ENCODE measurements at places on chromosomes 16 and 17. TPM values are rescaled to one million over a fixed set of nuclear protein-coding genes. Genes with fewer than 3 reads are reported as not detected.
A peak's percentile ranks its signal among the peaks of the same experiment; 100 is the strongest.

Gene CEP95
- 44.9 TPM for total RNA-seq

GRCh38 chr16:62967163-62967562 is 930.9 kb upstream of the CDH8 start:
- H3K27ac ChIP-seq: no peak overlapping the region
- no peak for DNase-seq
- H3K36me3 ChIP-seq: no peaks in the 10 kb centered on the region
- H3K27me3 ChIP-seq: no peaks in the 10 kb centered on the region
- no peak overlapping the region for H3K4me3 ChIP-seq

- H3K4me3 ChIP-seq: no peak overlapping the region
- peaks cover 6% of the 10 kb centered on the region for H3K4me1 ChIP-seq
- H3K36me3 ChIP-seq: peaks cover 3% of the 10 kb centered on the region
- DNase-seq: no peak
Observed at GRCh38 chr17:78304549-78305037, 55.3 kb downstream of the SOCS3 start.

Gene LLGL1
- total RNA-seq: 24.7 TPM

DNA sequence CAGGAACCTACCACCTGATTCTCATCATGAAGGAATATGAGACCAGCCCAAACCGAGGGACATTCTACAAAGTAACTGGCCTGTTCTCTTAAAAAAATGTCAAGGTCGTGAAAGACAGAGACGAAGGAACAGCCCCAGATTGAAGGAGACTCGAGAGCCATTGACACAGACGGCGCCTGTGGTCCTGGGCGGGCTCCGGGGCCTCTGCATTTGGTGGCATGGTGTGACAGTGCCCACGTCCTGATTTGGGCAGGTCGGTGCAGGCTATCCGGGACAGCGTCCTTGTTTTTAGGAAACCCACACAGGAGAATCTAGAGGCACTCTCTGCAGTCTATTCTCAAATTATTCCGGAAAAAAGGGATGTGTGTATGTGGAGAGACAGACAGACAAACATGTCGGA is 64.1 kb downstream of the ADCY9 start:
- no peak overlapping the region for H3K27ac ChIP-seq
- no peak overlapping the region for H3K4me3 ChIP-seq
- peaks cover 2% of the 10 kb centered on the region for H3K27me3 ChIP-seq
- H3K4me1 ChIP-seq: peaks cover 3% of the 10 kb centered on the region
- no peaks in the 10 kb centered on the region for H3K36me3 ChIP-seq

GRCh38 chr17:77898521-77899434 is 59.7 kb upstream of the TNRC6C start:
- peaks cover 8% of the 10 kb centered on the region for H3K27me3 ChIP-seq
- no peak overlapping the region for H3K27ac ChIP-seq
- H3K4me3 ChIP-seq: no peak overlapping the region
- H3K4me1 ChIP-seq: no peaks in the 10 kb centered on the region
- no peak for DNase-seq

Gene SLC12A3
- not detected for total RNA-seq

Gene TBC1D16
- total RNA-seq: 2.0 TPM

DNA sequence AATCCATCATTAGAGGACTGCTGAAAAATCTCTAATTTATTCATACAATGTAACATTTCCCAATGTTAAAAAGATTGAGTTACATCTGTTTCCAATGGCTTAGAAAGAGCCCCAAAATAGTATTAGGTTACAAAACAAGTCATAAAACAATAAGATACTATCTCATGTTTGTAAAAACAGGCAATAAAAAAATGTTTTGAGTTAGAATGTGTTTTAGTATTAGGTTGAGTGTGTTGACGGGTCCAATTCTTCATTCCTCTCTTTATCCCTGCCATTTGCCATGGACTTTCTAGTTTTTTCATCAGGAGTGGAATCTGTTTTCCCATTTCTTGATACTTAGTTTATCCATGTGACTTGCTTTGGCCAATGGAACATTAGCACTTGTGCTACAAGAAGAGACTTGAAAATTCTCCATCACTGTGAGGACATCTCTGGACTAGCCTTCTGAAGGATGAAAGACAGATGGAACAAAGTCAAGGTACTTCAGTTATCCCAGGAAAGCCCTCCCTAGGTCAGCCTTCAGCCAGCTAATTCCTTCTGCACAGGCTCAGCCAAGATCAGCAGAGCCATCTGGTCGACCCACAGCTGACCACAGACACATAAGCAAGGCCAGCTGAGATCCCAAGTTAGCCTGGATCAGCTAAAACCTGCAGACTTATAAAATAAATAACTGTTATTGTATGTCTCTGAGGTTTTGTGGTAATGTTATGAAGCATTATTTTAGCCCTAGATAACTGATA is 83.3 kb downstream of the HS3ST3A1 start:
- DNase-seq: no peak
- no peaks in the 10 kb centered on the region for H3K27me3 ChIP-seq

Gene KRTAP4-9
- total RNA-seq: not detected

GRCh38 chr16:15874745-15875314 is 13.6 kb downstream of the CEP20 start:
- no peaks in the 10 kb centered on the region for H3K27me3 ChIP-seq
- peaks cover 51% of the 10 kb centered on the region for H3K36me3 ChIP-seq
- no peak for DNase-seq
- no peak overlapping the region for H3K27ac ChIP-seq
- H3K4me3 ChIP-seq: no peak overlapping the region

- H3K27me3 ChIP-seq: no peaks in the 10 kb centered on the region
- no peaks in the 10 kb centered on the region for H3K4me1 ChIP-seq
- DNase-seq: no peak
- no peak overlapping the region for H3K27ac ChIP-seq
- no peak overlapping the region for H3K4me3 ChIP-seq
Observed at GRCh38 chr16:64782484-64782883, 339.4 kb downstream of the CDH11 start.

- DNase-seq: no peak
- H3K36me3 ChIP-seq: no peaks in the 10 kb centered on the region
- peaks cover 2% of the 10 kb centered on the region for H3K27me3 ChIP-seq
Observed at GRCh38 chr17:27420211-27420950, 35.9 kb upstream of the KSR1 start.

Gene MAP2K3
- 149 TPM for total RNA-seq

DNA sequence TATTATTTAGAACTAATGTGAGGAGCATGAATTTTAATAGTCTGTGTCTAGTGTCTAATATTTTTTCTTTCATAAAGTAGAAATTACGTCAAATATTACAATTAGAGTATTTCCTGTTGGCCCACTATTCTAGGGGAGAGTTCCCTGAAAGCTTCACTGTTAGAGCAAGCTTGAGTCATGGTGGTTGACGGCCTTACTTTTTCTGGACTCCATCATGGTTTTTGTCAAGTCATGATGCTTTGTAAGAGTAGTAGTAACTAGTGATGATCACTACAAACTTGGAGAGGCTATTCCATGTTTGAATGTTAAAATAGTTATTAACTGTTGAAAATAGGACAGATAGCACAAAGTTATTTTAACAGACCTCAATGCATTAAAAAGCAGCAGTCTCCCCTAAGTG is 1.7 kb downstream of the PSMD11 start:
- peaks cover 52% of the 10 kb centered on the region for H3K36me3 ChIP-seq
- DNase-seq: no peak
- peaks cover 42% of the 10 kb centered on the region for H3K4me1 ChIP-seq
- peak overlapping the region; percentile 78 for H3K27ac ChIP-seq
- peaks cover 5% of the 10 kb centered on the region for H3K27me3 ChIP-seq

GRCh38 chr17:82858376-82859126 is 18.7 kb upstream of the ZNF750 start:
- H3K27ac ChIP-seq: peak overlapping the region; percentile 98
- no peak overlapping the region for H3K4me3 ChIP-seq
- no peak for DNase-seq
- peaks cover 38% of the 10 kb centered on the region for H3K4me1 ChIP-seq
- H3K36me3 ChIP-seq: peaks cover 29% of the 10 kb centered on the region

Gene ETV4
- total RNA-seq: 12.8 TPM

- H3K27ac ChIP-seq: no peak overlapping the region
- peaks cover 2% of the 10 kb centered on the region for H3K27me3 ChIP-seq
- no peak overlapping the region for H3K4me3 ChIP-seq
- H3K36me3 ChIP-seq: no peaks in the 10 kb centered on the region
- H3K4me1 ChIP-seq: no peaks in the 10 kb centered on the region
Observed at GRCh38 chr17:58679263-58680037, 12.4 kb downstream of the TEX14 start.

Gene RGS11
- 0.46 TPM for total RNA-seq

Gene AP1G1
- total RNA-seq: 90.6 TPM

DNA sequence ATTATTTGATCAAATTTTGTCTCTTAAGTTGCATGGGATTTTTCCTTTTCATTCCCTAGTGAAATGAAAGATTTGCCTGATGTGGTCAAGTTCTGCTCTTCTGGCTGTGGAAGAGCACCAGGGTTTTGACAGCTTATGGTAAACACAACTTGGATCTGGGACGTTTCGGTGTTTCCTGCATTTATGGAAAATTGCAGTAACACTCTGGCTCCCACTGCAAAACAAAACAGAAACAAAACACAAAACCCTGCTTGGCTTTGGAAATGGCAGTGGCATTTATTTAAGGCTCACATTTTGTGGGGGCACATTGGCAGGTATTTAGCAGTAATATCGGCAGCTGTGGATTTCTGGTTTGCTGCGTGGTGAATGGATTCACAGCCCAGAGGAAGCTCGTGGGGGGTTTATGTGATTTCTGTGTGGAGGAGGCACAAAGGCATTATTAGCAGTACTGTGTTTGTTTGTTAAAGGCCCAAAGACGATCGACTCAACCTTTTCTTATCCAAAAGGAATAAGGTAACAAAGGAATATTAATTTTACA is 377.8 kb downstream of the SNX29 start:
- no peaks in the 10 kb centered on the region for H3K36me3 ChIP-seq
- no peak overlapping the region for H3K4me3 ChIP-seq
- no peaks in the 10 kb centered on the region for H3K4me1 ChIP-seq
- no peak for DNase-seq
- H3K27ac ChIP-seq: no peak overlapping the region
- H3K27me3 ChIP-seq: no peaks in the 10 kb centered on the region

Gene CACNG5
- not detected for total RNA-seq

- peaks cover 12% of the 10 kb centered on the region for H3K4me1 ChIP-seq
- no peaks in the 10 kb centered on the region for H3K27me3 ChIP-seq
- no peaks in the 10 kb centered on the region for H3K36me3 ChIP-seq
- H3K27ac ChIP-seq: no peak overlapping the region
Observed at GRCh38 chr17:61048376-61049106, 351.1 kb upstream of the TBX2 start.

Gene ATP2A3
- 147 TPM for total RNA-seq

Gene AGRP
- total RNA-seq: not detected

- H3K4me1 ChIP-seq: no peaks in the 10 kb centered on the region
- H3K4me3 ChIP-seq: no peak overlapping the region
- H3K27me3 ChIP-seq: no peaks in the 10 kb centered on the region
- no peaks in the 10 kb centered on the region for H3K36me3 ChIP-seq
Observed at GRCh38 chr17:70804161-70804560, 634.8 kb downstream of the KCNJ2 start.

Gene PRR35
- total RNA-seq: not detected

Gene PRKCB
- 69.0 TPM for total RNA-seq

- H3K27me3 ChIP-seq: no peaks in the 10 kb centered on the region
- DNase-seq: no peak
- no peaks in the 10 kb centered on the region for H3K36me3 ChIP-seq
- H3K4me3 ChIP-seq: peak overlapping the region; percentile 82
Observed at GRCh38 chr17:21276264-21276588, 8.3 kb upstream of the MAP2K3 start.

- no peak for DNase-seq
- H3K27me3 ChIP-seq: peaks cover 4% of the 10 kb centered on the region
- H3K4me3 ChIP-seq: no peak overlapping the region
- H3K4me1 ChIP-seq: no peaks in the 10 kb centered on the region
- H3K27ac ChIP-seq: no peak overlapping the region
Observed at GRCh38 chr17:56098746-56099145, 54.5 kb upstream of the ANKFN1 start.

DNA sequence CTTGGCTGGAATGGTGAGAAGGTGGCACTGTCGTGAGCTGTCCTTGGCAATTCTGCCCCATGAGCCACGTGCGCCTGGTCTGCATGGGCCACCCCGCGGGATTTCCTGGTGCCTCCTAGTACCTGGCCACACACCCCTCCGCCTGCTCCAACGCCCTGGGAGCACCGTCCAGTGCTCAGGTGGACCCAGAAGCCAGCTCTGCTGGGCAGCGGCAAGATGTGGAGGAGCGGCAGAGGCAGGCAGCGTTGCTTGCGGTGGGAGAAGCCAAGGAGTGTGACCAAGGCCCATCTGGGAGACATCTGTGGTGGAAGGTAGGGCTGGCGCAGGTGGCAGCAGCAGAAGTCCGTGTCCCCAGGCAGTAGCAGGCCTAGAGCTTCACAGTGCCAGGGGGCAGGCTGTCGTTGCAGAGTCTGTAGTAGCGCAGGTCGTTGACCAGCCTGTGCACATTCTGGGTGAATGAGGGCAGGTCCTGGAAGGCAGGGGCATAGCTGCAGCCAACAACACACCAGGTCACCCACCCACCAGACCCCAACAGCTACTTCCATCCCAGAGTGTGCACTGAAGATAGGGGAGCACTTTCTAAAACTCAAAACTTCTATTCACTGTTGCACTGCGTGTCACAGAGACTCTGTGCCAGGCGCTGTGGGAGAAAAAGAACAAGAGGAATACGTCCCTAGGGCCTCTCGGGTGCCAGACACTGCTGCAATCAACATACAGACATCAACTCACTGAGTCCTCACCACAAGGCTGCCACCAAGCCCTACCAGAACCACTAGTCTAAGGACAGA is 34.9 kb upstream of the GSG1L start:
- no peak for DNase-seq
- no peak overlapping the region for H3K4me3 ChIP-seq
- H3K27me3 ChIP-seq: no peaks in the 10 kb centered on the region

Gene CD19
- total RNA-seq: 0.18 TPM

DNA sequence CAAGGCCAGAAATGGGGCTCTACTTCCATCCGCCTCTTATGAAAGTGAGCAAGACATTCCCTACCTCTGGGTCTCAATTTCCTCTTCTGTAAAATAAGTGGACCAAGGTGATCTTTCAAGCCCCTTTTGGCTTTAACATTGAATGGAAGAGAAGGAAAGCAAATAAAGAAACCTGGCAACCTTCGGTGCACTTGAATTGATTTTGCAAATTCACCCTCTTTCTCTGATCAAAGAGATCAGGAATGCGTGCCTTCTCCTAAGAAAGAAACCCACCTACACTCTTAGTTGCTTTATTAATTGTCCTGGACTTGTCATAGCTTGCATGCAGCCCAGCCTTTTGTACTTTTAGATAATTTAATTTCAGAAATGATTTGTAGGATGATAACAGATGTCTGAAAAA is 3.0 kb downstream of the MSI2 start:
- peaks cover 70% of the 10 kb centered on the region for H3K36me3 ChIP-seq
- H3K4me1 ChIP-seq: peaks cover 64% of the 10 kb centered on the region
- no peak for DNase-seq
- H3K4me3 ChIP-seq: peak overlapping the region; percentile 97
- H3K27me3 ChIP-seq: peaks cover 2% of the 10 kb centered on the region
- no peak overlapping the region for H3K27ac ChIP-seq

- H3K27me3 ChIP-seq: peaks cover 16% of the 10 kb centered on the region
- H3K27ac ChIP-seq: no peak overlapping the region
- H3K4me1 ChIP-seq: peaks cover 2% of the 10 kb centered on the region
- DNase-seq: no peak
Observed at GRCh38 chr17:73823684-73824083, 179.4 kb upstream of the SDK2 start.

GRCh38 chr16:56480776-56481467 is 29.6 kb downstream of the OGFOD1 start:
- H3K36me3 ChIP-seq: peaks cover 31% of the 10 kb centered on the region
- H3K27ac ChIP-seq: no peak overlapping the region
- no peaks in the 10 kb centered on the region for H3K27me3 ChIP-seq
- H3K4me1 ChIP-seq: peaks cover 13% of the 10 kb centered on the region
- DNase-seq: no peak

Measured in activated T-helper 2 cell treated with anti-CD3 and anti-CD28 coated beads, Interferon-gamma antibody, Interleukin-2, Interleukin-4, amounts not matched to agents 10 μg/mL and 5 μg/mL and 100 μg/mL, durations not matched to agents 14 hours and 24 hours and 36 hours (primary cell).